ENCODE measurements at places on chromosomes 3 and 15.

DNA sequence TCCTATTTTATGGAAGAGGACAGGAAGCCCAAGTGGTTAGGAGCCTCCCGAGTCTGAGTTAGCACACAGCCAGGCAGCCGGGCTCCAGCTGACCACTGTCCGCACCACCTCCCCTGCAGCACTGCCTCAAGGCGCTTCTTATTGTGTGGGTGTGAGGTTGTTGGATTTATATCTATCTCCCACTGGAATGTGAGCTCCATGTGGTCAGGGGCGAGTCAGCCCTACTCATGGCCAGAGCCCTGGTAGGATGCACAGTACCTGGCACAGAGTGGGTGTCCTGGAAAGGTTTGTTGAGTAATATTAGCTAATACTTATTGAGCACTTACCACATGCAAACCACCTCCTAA lies 9.7 kb upstream of the FBLN2 start:
- no peak for DNase-seq

- DNase-seq = no peak
Measured at GRCh38 chr3:40336511-40337135, 27.1 kb downstream of the EIF1B start.

DNA sequence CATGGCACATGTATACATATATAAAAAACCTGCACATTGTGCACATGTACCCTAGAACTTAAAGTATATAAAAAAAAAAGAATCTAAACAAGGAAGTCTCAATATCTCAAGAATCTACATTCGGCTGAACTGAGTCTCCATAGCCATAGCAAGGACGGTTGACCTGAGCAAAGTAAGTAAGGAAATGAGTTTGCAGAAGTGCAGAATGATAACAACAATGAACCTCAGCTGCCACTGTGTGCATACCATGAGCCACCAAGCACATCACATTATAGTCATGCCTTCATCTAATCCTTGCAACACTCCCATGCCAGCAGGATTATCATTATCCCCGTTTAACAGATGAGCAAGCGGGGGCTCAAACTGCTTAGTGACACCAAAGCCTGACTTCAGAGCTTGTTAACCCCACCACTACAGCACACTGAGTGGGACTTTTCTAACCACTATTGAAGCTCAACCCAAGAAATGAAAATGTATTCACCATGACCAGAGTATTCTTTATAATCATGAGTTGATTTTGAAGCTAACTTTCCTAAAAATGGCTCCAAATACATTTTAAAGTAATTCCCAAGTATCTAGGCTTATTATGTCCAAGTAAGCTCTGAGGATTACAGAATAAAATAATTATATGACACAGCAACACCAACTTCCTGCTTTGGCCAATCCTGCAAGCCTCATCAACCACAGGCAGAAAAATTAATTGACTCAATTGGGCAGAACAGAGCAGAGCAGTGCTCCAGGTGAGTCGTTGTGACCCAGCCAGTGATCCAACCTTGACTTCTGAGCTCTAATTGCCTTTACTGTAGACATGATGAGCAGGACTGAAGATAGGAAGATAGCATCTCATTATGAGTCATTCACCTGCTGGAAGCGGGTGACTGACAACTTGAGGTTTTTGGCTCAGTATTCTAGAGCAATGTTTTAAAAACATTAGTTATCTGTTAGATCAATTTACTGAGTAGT lies 47.3 kb upstream of the IL12A start:
- DNase-seq = no peak

- no peak for DNase-seq
Measured at GRCh38 chr15:78322724-78323521, 17.2 kb upstream of the CRABP1 start.

DNA sequence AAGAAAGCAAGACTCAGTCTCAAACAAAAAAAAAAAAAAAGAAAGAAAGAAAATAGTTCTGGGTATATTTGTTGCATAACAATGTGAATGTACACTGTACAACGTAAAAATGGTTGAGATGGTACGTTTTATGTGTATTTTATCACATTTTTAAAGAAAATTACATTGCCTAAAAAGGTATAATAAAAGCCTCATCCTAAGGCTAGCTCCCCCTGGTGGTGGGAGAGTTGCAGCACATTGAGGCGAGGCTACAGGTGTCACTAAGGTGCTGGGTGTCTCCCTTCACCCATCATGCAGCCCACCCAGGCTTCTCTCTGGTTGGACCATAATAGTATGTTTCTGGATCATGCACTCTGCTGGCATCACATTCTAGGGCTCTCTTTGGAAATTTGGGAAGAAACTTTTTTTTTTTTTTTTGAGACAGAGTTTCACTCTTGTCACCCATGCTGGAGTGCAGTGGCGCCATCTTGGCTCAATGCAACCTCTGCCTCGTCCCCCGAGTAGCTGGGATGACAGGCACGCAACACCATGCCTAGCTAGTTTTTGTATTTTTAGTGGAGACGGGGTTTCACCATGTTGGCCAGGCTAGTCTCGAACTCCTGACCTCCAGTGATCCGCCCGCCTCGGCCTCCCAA lies 12.4 kb upstream of the RAB11A start:
- DNase-seq = no peak
